CD4-positive, alpha-beta T cell (primary cell): ENCODE measurements at places on chromosomes 1 and 21. TPM values are rescaled to one million over a fixed set of nuclear protein-coding genes. Genes with fewer than 3 reads are reported as not detected.

DNA sequence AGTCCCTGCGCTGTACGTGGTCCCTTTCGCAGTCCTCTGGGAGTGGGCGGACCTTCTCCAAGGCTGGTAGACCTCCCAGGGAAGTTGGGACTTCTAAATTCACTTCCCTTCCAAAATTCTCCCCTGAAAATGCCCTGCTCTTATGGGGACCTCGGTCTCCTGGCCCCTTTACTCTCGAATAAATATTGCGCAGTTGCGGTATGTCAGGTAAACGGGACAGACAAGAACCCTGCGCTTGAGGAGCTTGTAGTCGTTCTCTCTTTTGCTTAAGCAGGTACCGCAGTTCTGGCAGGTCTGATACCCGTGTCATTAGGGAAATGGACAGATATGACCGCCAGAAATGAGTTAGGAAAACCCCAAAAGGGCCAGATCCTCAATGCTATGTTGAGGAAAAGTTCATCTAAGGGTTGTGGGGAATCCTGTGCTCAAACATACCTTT is 561 bp downstream of the KIF2C start:
- no peaks in the 10 kb centered on the region for H3K27me3 ChIP-seq
- no peaks in the 10 kb centered on the region for H3K36me3 ChIP-seq
- H3K4me1 ChIP-seq, result peaks cover 8% of the 10 kb centered on the region
- no peak overlapping the region for H3K27ac ChIP-seq

DNA sequence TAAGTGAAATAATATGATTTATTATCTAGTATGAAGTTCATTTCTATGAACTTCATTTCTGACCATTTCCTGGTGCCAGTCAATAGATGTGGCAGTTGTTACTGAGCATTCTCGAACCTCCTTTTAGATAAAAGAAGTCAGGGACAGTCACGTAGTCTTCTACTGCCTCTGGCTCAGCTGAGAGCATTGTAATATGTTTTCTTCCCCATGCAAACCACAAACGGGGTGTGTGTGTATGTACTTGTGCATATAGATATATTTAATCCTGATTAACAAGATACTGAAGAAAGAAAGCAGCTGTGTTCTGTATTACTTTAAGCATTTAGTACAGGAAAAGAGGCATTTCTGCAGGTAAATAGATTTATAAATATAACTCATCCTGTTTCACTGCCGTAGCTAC is 21.6 kb downstream of the ZNF684 start:
- DNase-seq, result no peak
- no peaks in the 10 kb centered on the region for H3K36me3 ChIP-seq
- H3K4me1 ChIP-seq, result no peaks in the 10 kb centered on the region
- H3K27me3 ChIP-seq, result no peaks in the 10 kb centered on the region
- H3K4me3 ChIP-seq, result no peak overlapping the region
- H3K27ac ChIP-seq, result no peak overlapping the region

- no peaks in the 10 kb centered on the region for H3K27me3 ChIP-seq
- H3K36me3 ChIP-seq, result no peaks in the 10 kb centered on the region
- no peak overlapping the region for H3K4me3 ChIP-seq
- H3K27ac ChIP-seq, result no peak overlapping the region
- DNase-seq, result no peak
Observed at GRCh38 chr1:224896130-224896781, 33.2 kb upstream of the DNAH14 start.

DNA sequence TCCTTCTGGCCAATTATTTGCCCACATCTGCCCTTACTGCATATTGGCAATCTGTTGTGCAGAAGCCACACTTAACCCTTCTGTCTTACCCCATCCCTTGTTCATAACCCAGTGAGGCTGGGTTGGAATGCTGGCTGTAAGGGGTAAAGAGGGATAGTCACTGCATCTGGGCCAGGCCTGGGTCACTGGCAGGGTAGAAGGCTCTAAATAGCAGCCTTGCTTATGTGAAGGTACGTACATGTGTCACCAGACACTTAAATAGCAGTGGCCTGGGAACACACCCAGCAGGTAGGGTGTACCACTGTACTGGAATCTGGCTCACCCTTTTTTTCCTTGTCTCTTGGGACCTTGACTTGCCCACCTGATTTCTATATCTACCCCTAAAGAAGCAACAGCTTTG is 9.9 kb upstream of the TARS2 start:
- H3K36me3 ChIP-seq, result peaks cover 16% of the 10 kb centered on the region
- no peaks in the 10 kb centered on the region for H3K4me1 ChIP-seq
- no peaks in the 10 kb centered on the region for H3K27me3 ChIP-seq
- no peak overlapping the region for H3K4me3 ChIP-seq

DNA sequence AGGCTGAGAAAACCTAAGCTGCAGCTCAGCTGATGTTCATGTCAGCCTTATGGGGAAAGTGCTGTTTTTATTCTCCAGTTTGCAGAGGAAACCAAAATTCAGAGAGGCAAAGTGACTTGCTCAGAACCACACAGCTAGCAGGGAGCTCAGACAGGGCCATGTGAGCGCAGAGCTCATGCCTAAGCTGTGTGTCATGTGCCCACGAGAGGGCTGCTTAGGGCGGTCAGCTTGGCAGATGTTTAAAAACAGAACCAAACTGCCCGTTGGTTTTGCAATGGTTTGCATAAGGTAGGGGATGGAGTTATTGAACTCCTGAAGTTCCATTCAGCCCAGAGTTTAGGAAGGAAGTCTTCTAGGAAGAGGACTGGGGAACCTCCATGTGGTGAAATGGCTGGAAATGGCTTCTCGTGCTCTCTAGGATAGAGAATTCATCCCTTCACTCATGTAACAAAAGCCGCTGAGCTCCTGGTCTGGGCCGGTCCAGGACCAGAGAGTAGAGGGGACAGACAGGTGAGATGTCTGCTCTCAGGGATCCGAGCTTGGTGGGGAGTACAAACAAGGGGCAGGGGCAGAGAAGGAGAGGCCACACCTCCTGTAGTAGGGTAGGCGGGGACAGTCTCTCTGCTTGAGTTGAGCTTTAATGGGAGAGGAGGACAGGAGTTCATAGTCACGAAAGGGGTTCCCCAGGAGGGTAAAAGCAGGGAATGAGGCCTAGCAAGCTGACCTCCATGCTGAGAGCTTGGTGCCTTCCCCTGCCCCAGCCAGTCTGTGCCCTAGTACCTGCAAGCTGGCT is 46.9 kb downstream of the ARHGEF10L start:
- peaks cover 2% of the 10 kb centered on the region for H3K27me3 ChIP-seq
- no peak for DNase-seq
- no peaks in the 10 kb centered on the region for H3K36me3 ChIP-seq
- peaks cover 2% of the 10 kb centered on the region for H3K4me1 ChIP-seq

DNA sequence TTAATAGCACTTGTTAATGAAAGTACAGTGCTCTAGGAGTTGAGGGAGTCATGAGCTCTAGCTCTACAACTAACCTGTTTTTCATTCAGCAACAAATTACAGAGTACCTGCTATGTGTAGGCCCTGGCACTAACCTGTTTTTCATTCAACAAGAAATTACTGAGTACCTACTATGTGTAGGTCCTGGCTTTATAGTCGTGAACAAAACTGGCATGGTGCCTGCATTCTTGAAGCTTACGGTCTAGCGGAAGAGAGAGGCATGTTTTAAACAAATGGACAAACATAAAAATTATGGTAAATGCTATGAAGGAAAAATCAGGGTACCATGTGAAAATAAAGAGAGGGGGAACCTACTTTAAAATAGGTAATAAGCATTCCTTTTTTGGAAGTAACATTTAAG is 2.2 kb upstream of the UBAP2L start:
- H3K27ac ChIP-seq, result no peak overlapping the region
- DNase-seq, result no peak
- peaks cover 43% of the 10 kb centered on the region for H3K4me1 ChIP-seq
- H3K27me3 ChIP-seq, result no peaks in the 10 kb centered on the region

- DNase-seq, result no peak
- H3K27ac ChIP-seq, result no peak overlapping the region
Observed at GRCh38 chr1:210689826-210690225, 361.1 kb downstream of the HHAT start.

GRCh38 chr1:12450756-12451559 is 167.1 kb downstream of the DHRS3 start:
- no peak for DNase-seq
- H3K4me1 ChIP-seq, result peaks cover 79% of the 10 kb centered on the region

DNA sequence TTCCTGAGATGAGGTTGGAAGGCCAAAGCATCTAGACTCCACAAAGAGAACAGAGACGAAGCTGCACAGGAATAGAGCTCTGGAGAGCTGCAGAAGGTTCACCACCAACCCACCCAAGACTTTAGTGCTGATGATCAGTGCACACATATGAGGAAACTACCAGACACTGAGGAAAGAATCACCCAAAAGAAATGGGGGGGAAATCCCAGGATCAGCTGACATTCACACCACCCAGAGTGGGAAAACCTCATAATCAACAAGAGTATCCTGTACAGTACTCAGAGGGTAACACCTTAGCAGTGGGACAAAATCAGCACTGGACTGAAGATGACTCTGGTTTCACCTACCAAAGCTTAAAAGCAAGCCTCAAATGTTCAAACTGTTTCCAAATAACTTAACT is 36.4 kb downstream of the DENND1B start:
- no peak overlapping the region for H3K4me3 ChIP-seq
- peaks cover 4% of the 10 kb centered on the region for H3K36me3 ChIP-seq
- H3K27ac ChIP-seq, result no peak overlapping the region
- peaks cover 4% of the 10 kb centered on the region for H3K4me1 ChIP-seq

CYP4X1 gene
- not detected for total RNA-seq

SLC6A9 gene
- total RNA-seq, result 0.17 TPM

ARMH1 gene
- total RNA-seq, result 84.0 TPM

FABP3 gene
- not detected for total RNA-seq

APP gene
- 44.4 TPM for total RNA-seq

CLCA4 gene
- total RNA-seq, result not detected

ELAPOR1 gene
- 14.2 TPM for total RNA-seq

MYBPHL gene
- not detected for total RNA-seq
